Stimulated activated CD4-positive, alpha-beta T cell treated with anti-CD3 and anti-CD28 coated beads, TNF-alpha, amount 100 ng/mL, for 4 hours (primary cell): ENCODE measurements at places on chromosomes 2 and 18.

- no peak for DNase-seq
Observed at GRCh38 chr2:176747928-176748327, 464.7 kb upstream of the HNRNPA3 start.

DNA sequence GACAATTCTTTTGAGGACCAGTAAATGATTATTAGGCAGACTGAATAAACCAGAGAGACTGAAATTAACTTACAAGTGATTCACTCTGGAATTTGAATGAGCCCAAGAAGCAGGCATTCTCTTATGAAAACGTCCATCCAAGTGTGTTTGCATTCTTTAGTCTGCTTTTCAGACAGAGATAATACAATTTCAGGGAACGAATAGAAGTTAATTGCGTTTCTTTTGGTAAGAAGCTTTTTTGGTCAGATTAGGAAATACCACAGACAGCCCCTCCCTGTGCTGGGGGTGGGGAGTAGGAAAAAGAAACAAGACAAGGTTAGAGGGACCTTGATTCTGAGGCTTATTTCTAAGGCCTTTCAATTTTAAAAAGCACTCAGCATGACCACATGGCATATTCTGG, 874.4 kb downstream of the SUCLG1 start:
- no peak for DNase-seq

DNA sequence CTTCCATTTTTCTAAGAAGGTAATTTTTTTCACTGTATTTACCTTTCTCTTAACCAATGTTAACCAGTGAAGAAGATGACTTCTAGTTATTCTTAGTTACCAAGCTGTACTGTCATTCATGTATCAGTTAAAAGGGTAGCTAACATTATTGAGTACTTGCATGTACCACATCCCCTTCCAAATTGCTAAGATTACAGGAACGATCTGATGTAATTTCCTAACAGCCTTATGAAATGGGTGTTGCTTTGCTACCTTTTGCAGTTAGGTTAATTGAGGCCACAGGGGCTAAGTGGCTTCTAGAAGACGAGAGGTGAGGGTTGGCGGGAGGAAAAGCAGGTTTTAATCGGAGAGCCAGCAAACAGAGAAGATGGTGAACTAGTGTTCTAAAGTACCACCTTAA, 1.8 kb upstream of the SULT6B1 start:
- no peak for DNase-seq

DNA sequence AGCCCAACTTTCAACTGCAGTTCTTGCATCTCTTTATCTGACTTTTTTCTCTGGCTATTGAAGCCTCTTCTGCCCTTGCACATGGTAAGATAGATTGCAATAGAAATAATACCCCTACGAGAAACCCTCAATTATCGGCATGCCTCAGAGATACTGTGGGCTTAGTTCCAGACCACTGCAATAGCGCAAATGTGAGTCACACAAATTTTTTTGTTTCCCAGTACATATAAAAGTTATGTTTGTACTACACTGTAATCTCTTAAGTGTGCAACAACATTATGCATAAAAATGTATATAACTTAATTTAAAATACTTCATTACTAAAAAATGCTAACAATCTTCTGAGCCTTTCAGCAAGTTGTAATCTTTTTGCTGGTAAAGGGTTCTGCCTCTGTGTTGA, 124.7 kb downstream of the PDE1A start:
- DNase-seq, result no peak

DNA sequence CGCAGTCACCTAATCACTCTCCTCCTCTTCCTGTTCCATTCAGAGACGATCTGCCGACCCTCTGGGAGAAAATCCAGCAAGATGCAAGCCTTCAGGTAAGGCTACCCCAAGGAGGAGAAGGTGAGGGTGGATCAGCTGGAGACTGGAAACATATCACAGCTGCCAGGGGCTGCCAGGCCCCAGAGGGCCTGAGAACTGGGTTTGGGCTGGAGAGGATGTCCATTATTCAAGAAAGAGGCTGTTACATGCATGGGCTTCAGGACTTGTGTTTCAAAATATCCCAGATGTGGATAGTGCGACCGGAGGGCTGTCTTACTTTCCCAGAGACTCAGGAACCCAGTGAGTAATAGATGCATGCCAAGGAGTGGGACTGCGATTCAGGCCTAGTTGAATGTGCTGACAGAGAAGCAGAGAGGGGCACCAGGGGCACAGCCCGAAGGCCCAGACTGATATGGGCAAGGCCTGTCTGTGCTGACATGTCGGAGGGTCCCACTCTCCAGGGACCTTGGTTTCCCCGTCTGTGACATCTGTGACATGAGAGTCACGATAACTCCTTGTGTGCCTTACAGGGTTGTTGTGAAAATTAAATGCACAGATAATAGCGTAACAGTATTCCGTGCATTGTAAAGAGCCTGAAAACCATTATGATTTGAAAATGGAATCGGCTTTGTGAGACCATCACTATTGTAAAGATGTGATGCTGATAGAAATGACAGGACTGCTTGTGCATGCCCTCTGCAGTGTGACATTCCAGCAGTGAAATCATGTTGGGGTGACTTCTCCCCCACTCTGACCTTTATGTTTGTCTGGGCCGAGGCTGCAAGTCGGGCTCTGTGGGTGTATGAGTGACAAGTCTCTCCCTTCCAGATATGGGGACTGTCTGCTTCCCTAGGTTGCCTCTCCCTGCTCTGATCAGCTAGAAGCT, 510 bp downstream of the IL1RN start:
- DNase-seq, result no peak

GRCh38 chr2:235924675-235925063, 243.5 kb downstream of the GBX2 start:
- no peak for DNase-seq

DNA sequence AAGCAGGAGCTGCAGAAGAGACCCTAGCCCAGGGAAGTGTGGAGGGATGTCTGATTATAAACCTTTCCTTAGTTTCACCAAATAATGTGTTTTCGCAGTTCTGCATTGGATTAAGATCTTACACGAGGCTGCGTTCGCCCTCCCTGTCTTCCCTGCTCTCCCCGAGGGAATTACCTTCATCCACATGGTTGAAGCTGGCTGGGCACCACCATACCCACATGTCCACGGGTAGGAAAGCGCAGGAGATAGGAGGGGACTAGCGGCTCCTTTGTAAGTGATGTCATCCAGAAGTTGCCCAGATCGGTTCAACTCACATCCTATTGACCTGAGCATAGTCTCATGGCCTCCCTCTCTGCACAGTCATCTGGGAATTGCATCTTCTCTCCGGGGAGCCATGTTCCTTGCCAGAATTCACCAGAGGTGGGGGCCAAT, 1.1 kb downstream of the TTL start:
- DNase-seq, result no peak

DNA sequence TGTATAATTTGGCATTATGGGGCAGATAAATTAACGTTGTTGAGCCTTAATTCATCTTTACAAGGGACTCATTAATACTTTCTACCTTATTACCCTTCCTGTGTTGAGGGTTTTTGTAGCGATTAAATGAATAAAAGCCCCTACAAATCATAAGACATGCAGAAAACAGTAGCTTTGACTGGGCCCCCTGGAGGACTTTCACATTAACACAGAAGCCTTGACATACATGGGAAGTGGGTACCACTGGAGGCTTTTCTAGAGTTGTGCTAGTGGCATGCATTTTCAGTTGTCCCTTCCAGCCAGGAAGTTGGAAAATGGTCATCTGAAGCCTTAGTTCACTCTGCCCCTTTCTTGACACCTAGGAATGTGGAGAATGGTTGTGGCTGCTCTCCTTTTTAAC, 30.2 kb downstream of the MTA3 start:
- DNase-seq, result no peak

DNA sequence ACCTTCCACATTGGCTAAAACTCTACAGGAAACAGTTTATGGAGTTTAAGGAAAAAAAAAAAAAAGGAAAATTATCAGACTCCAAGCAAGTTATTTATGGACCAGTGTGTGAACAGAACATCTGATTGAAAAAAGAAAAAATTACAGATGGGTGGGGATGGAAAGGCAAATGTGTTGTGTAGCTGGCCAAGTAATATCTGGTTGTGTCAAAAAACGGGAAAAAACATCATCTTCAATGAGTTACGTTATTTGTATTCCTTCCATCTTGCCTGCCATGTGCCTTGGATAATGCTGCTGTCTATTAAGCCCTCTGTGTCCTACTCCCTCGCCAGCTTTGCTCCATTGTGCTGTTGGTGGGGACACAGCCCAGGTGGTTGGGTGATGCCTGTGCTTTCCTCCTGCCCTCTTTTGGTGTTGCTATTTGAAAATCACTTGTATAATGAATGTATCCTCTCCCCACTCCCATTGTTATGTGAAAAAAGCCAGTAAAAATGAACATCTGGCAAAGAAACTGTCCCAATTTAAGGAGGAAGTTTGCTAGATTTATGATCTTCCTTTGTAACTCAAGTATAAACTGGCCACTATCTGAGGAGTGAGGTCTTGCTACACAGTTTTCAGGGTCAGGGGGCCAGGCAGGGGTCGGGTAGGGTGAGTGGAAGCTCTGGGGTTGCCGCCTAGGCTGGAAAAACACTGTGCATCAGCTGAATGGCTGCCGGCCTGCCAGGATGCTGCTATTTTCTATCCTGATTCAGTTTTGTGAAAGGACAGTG, 155.9 kb downstream of the FMNL2 start:
- DNase-seq, result no peak

DNA sequence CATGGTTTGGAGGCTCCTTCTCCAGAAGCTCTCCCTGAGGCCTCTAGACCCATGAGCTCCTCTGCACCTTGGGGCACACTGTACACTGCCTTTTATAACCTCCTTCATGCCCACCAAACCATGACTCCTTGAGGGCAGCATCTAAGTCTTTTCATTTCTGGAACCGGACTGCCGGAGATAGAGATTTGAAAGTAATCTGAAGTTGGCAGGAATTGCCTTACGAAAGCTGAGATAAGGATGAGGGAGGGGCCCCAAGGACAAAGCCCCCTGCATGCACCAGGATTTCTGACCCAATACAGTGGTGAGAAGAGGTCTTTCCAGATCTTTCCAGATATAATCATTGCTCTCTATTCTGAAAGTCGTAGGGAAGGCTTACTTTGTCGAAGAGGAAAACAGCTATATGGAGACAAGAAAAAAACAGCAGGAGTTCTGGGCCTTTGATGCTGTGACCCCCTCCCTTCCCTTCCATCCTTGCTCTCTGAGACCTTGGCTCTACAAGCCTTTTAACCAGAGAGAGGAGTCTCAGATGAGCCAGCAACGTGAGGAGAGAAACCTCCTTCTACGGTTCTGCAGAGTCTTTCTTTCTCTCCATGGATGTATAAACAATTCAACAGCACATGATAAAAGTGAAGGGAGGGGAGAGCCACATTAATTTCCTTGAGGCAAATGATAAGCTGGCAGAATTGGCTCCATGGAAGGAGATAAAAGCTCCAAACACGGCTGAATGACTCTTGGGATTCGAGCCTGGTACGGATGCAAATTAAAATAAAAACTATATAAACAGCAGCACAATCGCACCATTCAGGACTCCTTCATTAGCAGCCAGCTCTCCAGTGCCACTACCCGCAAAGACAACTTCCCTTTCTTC, 88.0 kb upstream of the RTN4 start:
- no peak for DNase-seq

DNA sequence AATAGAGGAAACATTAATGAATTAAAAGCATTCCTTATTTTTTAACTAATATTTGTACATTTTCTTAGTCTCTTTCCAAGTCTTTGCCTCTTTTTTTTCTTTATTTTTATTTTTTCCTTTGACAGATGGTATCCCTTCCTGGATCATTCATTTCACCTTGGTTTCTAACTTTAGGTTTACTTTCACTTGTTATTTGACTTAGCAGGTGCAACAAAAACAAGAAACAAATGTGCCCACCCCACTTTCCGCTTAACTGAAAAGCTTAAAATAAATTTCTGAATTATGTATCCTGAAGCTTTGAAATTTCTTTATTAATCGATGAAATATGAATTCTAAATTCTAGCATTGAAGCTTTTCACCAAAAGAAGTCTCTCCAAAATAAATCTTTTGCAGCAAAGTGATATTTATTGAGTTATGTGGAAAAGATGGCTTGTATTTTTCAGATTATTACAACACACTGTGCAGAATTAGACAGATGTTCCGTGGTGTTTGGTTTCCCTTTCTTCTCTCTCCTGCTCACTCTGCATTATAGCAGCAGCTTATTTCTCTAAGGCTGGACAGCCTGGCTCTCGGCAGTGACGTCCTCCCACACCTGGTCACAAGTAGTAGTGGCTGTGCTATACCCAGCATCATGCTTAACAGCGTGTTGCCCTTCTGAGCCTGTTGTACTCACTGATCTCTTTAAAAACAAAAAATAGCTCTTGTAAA, 99.1 kb upstream of the ZNF397 start:
- no peak for DNase-seq

DNA sequence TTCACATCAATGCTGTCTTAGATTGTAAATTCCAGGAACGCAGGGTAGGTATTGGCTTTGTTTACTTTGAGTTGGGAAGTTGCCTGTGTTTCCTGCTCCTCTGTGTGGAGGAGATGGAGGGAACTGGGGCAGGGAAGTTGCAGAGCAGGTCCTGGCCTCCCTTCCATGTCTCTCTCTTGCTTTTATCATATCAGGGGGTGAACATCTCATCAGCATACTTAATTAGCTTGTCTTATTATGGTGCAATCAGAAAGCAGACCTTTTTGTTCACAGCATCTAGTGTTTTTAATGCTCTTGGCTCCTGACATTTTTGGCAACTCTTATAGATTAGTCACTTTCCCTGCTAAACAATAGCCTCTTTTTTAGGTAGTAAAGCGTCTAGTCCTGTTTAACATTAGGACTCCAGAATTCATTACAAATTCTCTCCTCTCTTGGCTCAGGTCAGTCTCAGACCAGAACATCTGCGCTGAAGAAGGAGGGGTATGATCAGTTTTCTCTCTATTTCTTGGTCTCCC, 11.5 kb upstream of the DIPK1C start:
- DNase-seq, result no peak

- DNase-seq, result no peak
Observed at GRCh38 chr2:43759195-43759594, 14.6 kb upstream of the DYNC2LI1 start.

- DNase-seq, result no peak
Observed at GRCh38 chr2:71517851-71518250, 64.5 kb downstream of the DYSF start.

- DNase-seq, result no peak
Observed at GRCh38 chr18:67232406-67232805, 284.1 kb downstream of the DSEL start.

DNA sequence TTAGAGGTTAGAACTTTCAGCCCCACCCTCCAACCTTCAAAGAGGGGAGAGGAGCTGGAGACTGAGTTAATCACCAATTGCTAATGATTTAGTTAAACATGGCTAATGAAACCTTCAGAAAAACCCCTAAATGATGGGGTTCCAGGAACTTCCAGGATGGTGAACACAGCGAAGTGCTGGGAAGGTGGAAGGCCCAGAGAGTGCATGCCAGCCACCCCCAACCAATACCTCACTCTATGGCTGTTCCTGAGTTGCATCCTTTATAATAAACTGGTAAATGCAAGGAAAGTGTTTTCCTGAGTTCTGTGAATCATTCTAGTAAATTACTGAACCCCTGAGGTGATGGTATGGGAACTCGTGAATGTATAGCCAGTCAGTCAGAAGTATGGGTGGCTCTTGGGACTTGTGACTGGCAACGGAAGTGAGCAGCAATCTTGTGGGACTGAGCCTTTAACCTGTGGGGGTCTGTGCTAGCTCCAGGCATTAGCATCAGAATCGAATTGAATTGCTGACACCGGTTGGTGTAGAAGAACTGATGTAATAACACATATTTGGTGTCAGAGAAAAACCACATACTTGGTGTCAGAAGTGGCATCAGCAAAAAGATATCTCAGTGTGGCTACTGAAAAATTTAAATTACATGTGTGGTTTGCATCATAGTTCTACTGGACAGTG, 37.4 kb downstream of the NPHP1 start:
- DNase-seq, result no peak

GRCh38 chr18:79542876-79543750, 136.5 kb upstream of the CTDP1 start:
- no peak for DNase-seq
